ENCODE measurements at places on chromosomes 2 and 18.
A peak's percentile ranks its signal among the peaks of the same experiment; 100 is the strongest.

DNA sequence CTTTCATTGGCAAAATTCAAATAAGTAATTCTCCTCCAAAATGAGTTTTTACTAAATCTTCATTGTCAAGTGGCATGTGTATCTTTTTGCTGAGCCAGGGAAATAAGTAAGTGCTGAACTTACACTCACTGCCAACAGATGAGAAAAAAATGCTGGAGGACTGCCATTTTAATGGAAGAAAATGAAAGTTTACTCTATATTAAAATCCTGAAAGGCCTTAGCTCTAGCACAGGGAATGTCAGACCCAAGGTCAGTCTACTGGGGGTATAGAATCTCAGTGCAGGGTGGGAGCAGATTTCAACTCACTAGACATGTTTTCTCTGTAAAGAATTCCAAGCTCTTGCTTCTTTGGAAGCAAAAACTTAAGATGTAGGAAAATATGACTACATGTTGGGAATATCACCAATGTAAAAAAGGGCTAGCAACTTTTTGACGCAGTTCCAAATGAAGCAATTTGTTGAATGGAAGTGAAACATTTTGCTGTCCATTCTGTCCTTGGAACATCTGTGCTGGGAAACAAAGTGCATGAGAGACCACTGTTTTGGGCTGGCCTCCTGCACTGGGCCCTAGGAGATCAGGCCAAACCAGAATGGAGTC lies 127.0 kb downstream of the ST6GAL2 start:
- DNase-seq: no peak

DNA sequence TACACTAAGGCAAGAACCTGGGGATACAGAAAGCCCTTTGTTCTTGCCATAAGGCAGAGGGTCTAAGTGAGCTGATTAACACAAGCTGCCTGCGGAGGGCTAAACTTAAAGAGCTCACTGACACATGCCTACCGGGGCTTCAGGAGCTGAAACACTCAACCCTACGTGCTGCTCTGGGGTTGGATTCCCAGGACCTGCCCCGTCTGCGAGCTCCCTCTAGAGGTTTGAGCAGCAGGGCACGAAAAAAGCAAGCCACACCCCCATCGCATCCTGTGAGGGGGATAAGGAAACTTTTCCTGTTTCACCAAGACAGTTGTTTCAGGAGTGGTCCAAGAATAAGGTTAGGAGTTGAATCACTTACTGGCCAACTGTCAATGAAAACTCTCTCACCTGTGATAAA lies 562.1 kb downstream of the TMX3 start:
- no peak for DNase-seq

GRCh38 chr2:210170196-210170445 lies 1.1 kb downstream of the KANSL1L start:
- no peak for DNase-seq

DNA sequence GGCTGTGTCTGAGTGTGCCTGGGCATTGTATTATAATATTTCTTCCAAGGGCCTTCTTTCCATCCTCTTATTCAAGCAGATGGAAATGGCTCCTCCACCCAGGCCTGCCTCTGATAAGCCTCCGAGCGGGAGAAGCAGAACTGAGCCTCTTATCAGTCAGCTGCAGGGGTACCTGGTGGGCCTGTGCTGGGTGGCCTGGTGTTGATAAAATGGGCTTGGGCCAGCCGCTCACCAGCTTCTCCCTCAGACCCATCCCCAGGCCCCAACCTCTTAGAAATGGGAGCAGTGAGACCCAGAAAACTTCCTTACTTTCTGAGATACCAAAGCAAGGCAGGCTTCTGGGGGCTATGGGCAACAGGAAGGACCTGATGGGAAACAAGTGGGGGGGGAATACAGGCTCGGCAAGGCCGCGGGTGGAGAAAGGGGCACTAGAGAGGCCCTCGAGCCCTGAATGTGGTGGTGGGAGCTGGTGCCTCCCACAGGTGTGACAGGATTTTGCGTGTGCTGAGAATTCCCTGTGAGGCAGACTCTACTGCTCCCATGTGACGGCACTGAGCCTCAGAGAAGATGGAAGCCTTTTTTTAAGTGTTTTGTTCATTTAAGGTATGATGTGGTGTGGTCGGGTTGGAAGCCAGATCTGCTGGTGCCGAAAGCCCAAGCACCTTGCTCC lies 18.3 kb downstream of the GYPC start:
- DNase-seq: no peak

DNA sequence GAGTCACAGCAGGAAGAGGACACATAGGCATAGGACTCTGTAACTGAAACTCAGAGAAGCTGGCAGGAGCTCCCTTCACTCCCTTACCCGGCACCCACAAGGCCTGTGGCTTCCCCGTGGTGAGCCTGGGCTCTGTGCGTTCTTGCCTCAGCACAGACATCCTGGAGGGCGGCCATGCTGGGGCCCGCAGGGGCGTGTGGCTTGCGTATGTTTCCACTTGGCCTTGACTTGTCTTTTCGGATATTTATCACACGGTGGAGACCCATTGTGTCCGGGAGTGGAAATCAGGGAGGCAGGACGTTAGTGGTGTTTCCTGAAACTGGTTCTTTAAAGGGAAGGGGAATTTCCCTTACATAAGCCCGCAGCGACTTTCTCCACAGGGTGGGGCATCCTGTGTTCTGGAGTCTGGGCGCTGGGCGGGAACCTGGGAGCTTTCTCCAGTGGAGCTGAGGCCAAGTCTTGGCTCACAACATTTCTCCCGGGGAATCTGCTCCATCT lies 49.9 kb upstream of the EML6 start:
- DNase-seq: peak; percentile 57

- DNase-seq: no peak
These were observed 249.7 kb upstream of the GYPC start for GRCh38 chr2:126406267-126406666.

- DNase-seq: no peak
These were observed 15.4 kb downstream of the UBE2F start for GRCh38 chr2:237982039-237982725.

DNA sequence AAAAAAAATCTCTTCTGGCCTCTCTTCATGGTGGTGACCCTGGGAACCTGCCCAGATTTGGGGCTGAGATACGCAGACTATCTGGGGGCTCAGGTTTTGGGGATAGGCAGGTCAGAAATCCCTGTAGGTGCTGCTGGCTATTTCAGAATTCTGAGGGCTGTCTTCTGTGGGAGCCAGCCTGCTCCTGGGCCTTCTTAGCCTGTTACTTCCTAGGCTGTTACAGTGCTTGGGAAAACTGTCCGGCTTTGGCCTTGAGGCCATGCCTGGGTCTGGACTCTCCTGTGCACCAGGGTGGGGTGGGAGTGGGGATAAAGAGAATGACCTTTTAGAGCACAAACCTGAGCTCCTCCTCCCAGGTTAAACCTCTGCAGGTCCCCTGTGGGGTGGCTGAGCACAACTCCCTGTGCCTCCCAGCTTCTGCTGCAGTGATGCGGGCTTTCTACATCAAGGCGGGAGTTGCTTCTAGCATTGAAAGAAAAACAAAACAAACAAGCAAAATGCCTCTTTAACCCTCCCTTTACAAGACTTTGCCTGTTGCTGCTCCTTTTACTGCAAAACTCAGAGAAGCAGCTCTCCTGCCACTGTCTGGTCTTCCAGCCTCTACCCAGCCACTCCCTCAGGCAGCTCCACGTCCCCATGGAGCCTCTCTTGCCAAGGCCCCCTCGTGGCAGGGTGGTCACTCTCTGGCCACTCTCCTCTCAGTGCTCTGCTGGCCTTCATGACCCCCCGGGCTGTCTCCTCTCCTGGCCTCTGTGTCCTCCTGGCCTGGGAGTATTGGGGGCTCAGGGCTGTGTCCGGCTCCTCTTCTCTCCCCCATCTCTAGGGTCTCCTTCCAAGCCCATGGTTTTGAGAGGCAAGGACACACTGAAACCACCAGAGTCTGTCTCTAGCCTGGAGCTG lies 293.0 kb upstream of the HS6ST1 start:
- no peak for DNase-seq

- DNase-seq: no peak
These were observed 531.2 kb upstream of the VRK2 start for GRCh38 chr2:57515366-57515765.
